ENCODE measurements at places on chromosomes 7 and 10.

GRCh38 chr10:3067118-3067858 lies at the start of gene PFKP:
TSS of gene PFKP (plus strand) at chr10:3067548. CDS start at chr10:3067596, 48 bp downstream.
- DNase-seq: peak; percentile 62

GRCh38 chr10:71191551-71192076 lies 20.8 kb upstream of the UNC5B start:
- no peak for DNase-seq

DNA sequence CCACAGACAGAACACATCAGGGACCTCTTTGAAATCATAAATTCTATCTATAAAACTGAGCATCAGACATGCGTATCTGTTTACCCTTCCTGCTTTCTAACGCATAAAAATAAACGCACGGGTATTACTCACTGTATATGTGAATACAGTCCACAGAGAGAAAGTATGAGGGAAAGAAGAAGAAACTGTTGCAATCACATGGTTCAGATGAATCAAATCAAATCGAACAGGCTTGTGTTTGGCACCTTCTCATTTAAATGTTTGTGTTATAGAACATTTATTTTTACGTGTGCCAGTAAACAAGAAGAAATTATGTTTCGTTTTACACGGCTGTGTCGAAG lies 322.0 kb downstream of the FRMD4A start:
- no peak for DNase-seq

DNA sequence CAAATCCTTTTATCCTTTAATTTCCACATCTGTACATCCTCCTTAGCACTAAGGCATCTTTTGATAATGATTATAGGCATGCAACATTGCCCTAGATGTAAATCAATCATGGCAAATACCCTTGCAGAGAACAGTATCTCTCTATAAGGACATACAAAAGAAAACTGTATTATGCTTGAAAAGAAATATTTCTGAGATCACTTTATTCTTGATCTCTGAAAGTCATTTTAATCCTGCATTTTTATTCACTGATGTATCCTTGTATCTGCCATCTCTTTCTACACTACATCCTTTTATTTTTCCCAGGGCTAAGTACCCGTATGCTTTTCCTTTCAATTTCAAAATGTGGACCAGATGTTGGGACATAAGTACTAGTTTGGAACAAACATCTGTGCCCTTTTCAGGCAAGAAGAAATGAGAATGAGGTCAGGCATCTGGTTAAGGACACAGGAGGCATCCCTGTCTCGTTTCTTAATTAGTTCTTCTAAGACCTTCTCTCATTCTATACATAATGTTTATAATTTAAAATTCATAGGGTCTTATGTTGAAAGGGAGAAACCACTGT lies 338.6 kb downstream of the CNTNAP2 start:
- DNase-seq: no peak

DNA sequence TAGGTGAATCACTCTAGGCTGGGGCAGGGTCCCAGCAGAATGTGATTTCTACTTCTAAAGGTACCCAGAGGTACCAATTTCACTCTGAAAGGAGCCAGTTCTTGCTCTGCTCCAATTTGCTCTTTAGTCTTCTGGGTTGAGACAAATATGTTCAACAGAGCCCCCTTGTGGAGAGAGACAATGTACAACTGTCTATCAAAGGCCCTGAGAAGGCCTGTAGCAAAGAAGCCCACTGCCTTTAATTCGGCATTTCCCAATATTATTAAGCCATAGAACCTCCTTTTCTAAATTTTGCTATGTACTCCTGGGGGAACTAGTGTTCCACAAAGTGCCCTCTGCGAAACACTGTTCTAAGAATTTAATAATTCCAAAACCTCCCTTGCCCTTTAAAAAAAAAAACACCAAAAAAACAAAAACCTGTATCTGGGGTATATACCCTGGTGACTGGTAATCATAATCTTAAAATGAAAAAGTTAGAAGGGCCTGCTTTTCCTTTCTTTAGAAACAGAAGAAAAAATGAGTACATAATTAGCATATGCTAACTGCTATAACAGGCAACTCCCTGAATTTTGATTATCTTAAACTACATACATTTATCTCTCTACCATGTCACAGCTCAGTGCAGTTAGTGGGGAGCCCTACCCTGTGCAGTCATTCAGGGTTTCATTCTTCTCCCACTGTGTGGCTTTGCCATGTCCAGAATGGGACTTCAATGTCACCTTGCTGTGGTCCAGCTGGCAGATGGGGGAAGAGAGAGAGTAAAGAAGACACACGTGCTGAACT lies 160.9 kb upstream of the BMPER start:
- DNase-seq: no peak

- no peak for DNase-seq
Measured at GRCh38 chr10:61389887-61390286, 63.3 kb downstream of the TMEM26 start.

- no peak for DNase-seq
Measured at GRCh38 chr10:52313256-52313932, 687 bp upstream of the DKK1 start.
